Neural crest cell (in vitro differentiated cells): ENCODE measurements at places on chromosomes 13 and 19. TPM values are rescaled to one million over a fixed set of nuclear protein-coding genes. Genes with fewer than 3 reads are reported as not detected.
A peak's percentile ranks its signal among the peaks of the same experiment; 100 is the strongest.

DNA sequence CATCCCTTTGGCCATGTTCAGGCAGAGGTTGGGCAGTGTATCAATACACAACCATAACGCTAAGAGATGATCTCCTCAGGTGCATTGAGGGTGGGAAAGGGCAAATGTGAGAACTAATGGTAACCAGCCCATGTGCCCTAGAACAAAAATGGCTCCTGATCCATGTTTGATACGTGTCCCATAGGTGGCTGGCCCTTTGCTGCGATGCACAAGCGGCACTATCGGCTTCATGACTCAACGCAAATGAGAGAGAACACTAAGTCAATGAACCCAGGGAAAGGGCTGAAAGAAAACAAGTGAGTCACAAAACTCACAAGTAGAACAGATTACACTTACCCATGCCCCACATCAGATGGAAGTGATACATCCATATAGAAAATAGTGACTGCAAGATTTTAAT lies 201.7 kb downstream of the ABCC4 start:
- DNase-seq: no peak
- H3K27ac ChIP-seq: no peak overlapping the region
- H3K4me3 ChIP-seq: no peak overlapping the region
- peaks cover 40% of the 10 kb centered on the region for H3K4me1 ChIP-seq

DNA sequence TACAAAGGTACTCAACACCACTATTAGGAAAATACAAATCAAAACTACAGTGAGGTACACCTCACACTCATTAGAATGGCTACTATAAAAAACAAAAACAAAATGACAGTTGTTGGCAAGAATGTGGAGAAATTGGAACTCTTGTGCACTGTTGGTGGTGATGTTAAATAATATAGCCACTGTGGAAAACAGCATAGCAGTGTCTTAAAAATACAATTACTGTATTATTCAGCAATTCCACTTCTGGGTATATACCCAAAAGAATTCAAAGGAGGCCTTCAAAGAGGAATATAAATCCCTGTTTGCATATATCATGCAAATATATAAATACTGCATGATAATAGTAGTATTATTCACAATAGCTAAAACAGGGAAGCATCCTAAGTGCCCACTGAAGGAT lies 66.8 kb downstream of the CDK8 start:
- peaks cover 15% of the 10 kb centered on the region for H3K4me1 ChIP-seq
- H3K27me3 ChIP-seq: no peaks in the 10 kb centered on the region
- no peak overlapping the region for H3K27ac ChIP-seq
- no peaks in the 10 kb centered on the region for H3K36me3 ChIP-seq
- no peak overlapping the region for H3K4me3 ChIP-seq

GRCh38 chr13:20303636-20304035 lies 71.5 kb upstream of the GJB6 start:
- H3K4me1 ChIP-seq: no peaks in the 10 kb centered on the region
- no peaks in the 10 kb centered on the region for H3K27me3 ChIP-seq
- peaks cover 5% of the 10 kb centered on the region for H3K36me3 ChIP-seq
- no peak for DNase-seq

DNA sequence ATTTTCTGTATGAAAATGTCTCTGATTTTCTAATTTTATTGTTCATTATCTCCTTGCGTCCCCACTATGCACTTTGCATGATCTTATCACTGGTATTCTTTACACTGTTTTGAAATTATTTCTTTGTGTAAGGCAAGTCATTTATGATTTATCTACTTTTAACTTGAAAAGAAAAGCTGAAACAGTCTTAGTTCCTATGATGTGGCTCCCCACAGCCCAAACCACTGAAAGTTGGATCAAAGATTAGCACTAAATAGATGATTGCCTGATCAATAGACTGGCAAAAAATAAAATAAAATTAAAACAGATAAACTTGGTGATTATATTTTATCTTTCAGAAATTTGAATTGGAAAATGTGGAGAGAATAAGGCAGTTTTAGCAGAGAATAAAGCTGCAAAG lies 1101.9 kb downstream of the PCDH9 start:
- no peaks in the 10 kb centered on the region for H3K27me3 ChIP-seq
- no peak overlapping the region for H3K27ac ChIP-seq
- H3K4me3 ChIP-seq: no peak overlapping the region
- DNase-seq: no peak
- H3K36me3 ChIP-seq: no peaks in the 10 kb centered on the region

DNA sequence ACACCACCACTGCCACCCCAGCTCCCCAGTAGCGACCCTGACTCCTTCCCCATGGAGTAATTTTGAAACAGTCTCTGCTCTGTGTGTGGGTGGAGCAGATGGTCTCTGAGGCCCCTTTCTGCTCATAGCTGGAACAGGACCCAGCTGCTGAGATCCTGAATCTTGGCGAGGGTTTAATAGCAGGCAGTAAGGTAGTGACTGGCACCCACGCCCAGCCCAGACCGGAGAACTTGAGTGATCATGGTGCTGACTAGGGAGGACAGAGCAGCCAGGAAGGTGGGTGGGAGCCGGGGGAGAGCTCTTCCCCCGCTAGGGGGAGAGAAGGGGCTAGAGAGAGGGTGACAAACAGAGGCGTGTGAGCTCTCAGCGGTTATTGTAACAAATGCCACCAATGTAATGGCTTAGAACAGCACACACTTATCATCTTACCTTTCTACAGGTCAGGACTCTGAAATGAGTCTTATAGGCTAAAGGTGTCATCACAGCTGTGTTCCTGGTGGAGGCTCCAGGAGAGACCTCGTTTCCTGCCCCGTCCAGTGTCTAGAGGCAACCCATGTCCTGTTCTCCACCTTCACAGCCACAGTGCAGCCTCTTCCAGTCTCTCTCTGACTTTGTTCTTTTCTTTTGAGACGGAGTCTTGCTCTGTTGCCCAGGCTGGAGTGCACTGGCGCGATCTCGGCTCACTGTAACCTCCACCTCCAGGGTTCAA lies 7.2 kb upstream of the ACER1 start:
- H3K4me1 ChIP-seq: no peaks in the 10 kb centered on the region
- H3K36me3 ChIP-seq: no peaks in the 10 kb centered on the region
- H3K27ac ChIP-seq: peak overlapping the region; percentile 47
- DNase-seq: no peak
- no peak overlapping the region for H3K4me3 ChIP-seq

DNA sequence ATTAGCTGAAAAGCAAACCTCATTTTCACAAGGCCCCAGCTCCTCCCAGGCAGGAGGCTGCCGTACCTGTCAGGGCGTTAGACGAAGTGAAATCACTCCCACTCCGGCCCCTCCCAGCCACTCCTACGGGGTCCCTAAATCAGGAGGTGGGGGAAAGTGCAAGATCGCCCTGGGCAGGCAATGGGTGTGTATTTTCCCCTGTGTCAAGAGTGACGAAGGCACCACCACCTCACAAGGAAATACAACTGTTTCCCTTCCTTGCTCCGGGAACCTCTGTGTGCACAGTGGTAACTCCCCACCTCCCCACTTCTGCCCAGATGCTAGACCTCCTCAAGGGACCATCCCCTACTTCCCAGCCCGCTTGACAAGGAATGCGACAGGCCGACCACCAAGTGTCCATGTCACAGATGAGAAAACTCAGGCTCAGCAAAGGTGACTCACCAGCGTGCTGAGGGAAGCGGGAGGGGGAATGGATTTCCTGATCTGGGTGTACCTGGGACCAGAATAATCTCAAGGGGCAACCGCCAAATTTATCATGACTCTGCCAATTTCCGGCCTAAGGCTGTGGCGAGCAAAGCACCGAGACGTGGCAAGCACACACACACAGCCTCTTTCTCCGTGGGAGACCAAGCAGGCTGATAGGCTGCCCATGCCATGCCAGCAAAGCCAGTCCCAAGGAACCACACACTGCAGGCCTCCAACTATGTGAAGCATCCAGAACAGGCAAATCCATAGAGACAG lies 7.3 kb downstream of the PPP6R1 start:
- H3K27ac ChIP-seq: no peak overlapping the region
- no peak for DNase-seq
- H3K27me3 ChIP-seq: no peaks in the 10 kb centered on the region

DNA sequence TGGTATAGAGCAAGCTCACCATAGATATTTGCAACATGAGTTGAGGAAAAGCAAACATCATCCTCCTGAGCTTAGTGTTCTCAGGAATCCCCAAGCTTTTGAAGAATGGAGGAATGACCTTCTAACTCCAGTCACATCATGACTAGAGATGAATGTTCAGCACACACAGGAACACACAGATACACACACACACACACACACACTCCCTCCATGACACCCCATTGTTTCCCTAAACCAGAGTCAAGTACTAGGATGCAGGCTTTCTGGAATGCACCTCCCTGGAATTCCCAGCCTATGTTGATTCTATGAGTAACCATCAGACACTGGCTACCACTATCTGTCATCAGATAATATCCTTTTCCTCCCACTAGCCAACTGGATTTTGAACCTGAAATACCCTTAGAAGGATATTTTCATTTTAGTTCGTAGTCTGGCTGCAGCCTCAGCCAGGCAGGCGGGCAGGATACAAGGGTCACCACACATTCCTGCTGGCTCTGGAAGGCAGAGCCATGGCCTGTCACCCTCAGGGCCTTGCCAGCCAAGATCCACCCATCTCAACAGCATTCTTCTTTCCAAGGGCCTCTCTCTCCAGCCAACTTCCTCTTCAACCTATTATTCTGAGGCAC lies 162.4 kb downstream of the FOXO1 start:
- H3K27ac ChIP-seq: no peak overlapping the region
- no peak overlapping the region for H3K4me3 ChIP-seq
- H3K4me1 ChIP-seq: peaks cover 16% of the 10 kb centered on the region

- no peak overlapping the region for H3K4me3 ChIP-seq
- no peaks in the 10 kb centered on the region for H3K27me3 ChIP-seq
- H3K4me1 ChIP-seq: no peaks in the 10 kb centered on the region
- no peak overlapping the region for H3K27ac ChIP-seq
- peaks cover 20% of the 10 kb centered on the region for H3K36me3 ChIP-seq
These were observed 105.1 kb downstream of the COG6 start for GRCh38 chr13:39760521-39760920.

GRCh38 chr19:43692877-43693276 lies 22.9 kb upstream of the PLAUR start:
- no peak overlapping the region for H3K27ac ChIP-seq
- H3K4me3 ChIP-seq: no peak overlapping the region
- DNase-seq: no peak
- H3K4me1 ChIP-seq: peaks cover under 1% of the 10 kb centered on the region
- H3K27me3 ChIP-seq: peaks cover 36% of the 10 kb centered on the region

GRCh38 chr13:28346154-28346553 lies 148.8 kb downstream of the FLT1 start:
- no peak overlapping the region for H3K4me3 ChIP-seq
- H3K4me1 ChIP-seq: no peaks in the 10 kb centered on the region
- no peaks in the 10 kb centered on the region for H3K36me3 ChIP-seq
- H3K27ac ChIP-seq: no peak overlapping the region

DNA sequence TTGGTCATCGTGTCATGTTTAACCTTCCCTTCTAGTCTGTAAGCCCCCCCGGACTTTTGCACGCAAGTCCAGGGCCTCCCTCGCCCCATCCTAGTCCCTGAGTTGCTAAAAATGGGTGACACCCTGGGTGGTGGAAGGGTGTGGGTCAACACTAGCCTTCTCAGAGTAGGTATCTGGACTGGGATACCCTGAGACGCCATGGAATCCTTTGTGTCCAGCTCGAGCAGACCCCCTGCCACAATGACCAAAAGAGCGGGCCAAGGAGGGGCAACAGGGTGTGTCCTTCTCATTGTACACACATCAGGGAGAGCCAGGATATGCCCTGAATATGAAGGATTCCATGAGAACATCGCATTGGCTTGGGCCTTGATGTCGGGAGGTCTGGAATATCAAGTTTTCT lies 67.5 kb upstream of the ATP12A start:
- H3K27me3 ChIP-seq: no peaks in the 10 kb centered on the region
- H3K27ac ChIP-seq: no peak overlapping the region
- no peak overlapping the region for H3K4me3 ChIP-seq
- peaks cover 14% of the 10 kb centered on the region for H3K4me1 ChIP-seq
- DNase-seq: no peak

GRCh38 chr19:21084343-21084742 lies 2.3 kb downstream of the ZNF714 start:
- H3K4me3 ChIP-seq: peak overlapping the region; percentile 100
- peaks cover 20% of the 10 kb centered on the region for H3K36me3 ChIP-seq
- DNase-seq: no peak
- no peak overlapping the region for H3K27ac ChIP-seq

- peaks cover 35% of the 10 kb centered on the region for H3K27me3 ChIP-seq
- H3K36me3 ChIP-seq: no peaks in the 10 kb centered on the region
- H3K4me1 ChIP-seq: peaks cover 13% of the 10 kb centered on the region
- H3K4me3 ChIP-seq: peak within 1 kb of the TSS; percentile 90
- DNase-seq: peak; percentile 21
These were observed at the start of gene TUBB4A for GRCh38 chr19:6501740-6502648. TUBB4A (minus strand) TSS chr19:6502309; CDS start chr19:6502212, 97 bp downstream.

GRCh38 chr19:4066682-4067395 lies at the start of gene ZBTB7A:
ZBTB7A (minus strand) TSS chr19:4066899; CDS start chr19:4055232, 11,667 bp downstream.
- H3K4me1 ChIP-seq: peaks cover 16% of the 10 kb centered on the region
- no peak within 1 kb of the TSS for H3K27ac ChIP-seq
- DNase-seq: peak; percentile 59
- H3K36me3 ChIP-seq: no peaks in the 10 kb centered on the region
- H3K4me3 ChIP-seq: peak within 1 kb of the TSS; percentile 81

DNA sequence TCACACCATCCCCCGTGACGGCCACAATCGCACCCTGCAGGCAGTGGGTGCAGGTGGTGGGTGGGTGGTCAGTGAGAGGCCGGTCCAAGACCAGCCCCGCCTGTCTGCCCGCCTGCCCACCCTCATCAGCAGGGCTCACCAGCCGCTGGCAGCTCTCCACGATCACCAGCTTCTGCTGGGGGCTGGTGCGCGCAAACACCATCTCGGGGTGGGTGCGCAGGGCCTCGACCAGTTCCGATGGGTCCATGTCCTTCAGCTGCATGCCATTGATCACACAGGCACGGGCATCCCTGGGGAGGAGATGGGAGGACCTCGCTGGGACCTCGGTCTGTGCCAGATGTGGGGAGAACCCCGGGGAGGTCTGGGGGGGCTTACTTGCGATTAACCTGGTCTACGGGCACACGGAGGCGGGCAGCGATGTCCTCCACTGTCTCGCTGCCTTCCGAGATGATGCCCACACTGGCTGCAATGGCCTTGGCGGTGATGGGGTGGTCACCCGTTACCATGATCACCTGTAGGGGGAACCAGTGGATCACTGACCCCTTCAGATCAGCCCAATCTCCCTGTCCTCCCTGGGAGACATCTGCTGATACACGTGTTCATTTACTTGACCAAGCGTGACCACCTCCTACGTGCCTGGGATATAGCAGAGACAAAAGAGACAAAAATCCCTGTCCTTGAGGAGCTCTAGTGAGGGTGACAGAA lies 8.0 kb downstream of the ATP4A start:
- H3K27ac ChIP-seq: no peak overlapping the region
- H3K27me3 ChIP-seq: peaks cover 61% of the 10 kb centered on the region
- H3K4me1 ChIP-seq: peaks cover 10% of the 10 kb centered on the region
- H3K4me3 ChIP-seq: peak overlapping the region; percentile 56
- no peaks in the 10 kb centered on the region for H3K36me3 ChIP-seq
- DNase-seq: no peak

GRCh38 chr13:111955412-111956065 lies 111.4 kb upstream of the SOX1 start:
- H3K36me3 ChIP-seq: peaks cover 2% of the 10 kb centered on the region
- DNase-seq: no peak
- no peaks in the 10 kb centered on the region for H3K27me3 ChIP-seq

The ZNF541 gene
- not detected in 2 replicates for total RNA-seq

The MED26 gene
- total RNA-seq: 11.7 and 11.8 TPM in 2 replicates

The SSC5D gene
- total RNA-seq: 1.3 and 1.5 TPM in 2 replicates

The MBD3L2 gene
- not detected in 2 replicates for total RNA-seq

The ZNF780A gene
- total RNA-seq: 18.5 and 24.3 TPM in 2 replicates

The SIGLEC11 gene
- not detected in 2 replicates for total RNA-seq
